Osteocyte (in vitro differentiated cells): ENCODE measurements at places on chromosomes 4 and X. TPM values are rescaled to one million over a fixed set of nuclear protein-coding genes. Genes with fewer than 3 reads are reported as not detected.

SPANXA2 gene
- total RNA-seq, result not detected in 2 replicates

TRIM60 gene
- not detected in 2 replicates for total RNA-seq

SUPT20HL1 gene
- total RNA-seq, result not detected in 2 replicates

SORCS2 gene
- total RNA-seq, result 3.0 and 6.7 TPM in 2 replicates

TRIM61 gene
- total RNA-seq, result not detected in 2 replicates

SAP30 gene
- total RNA-seq, result 21.8 and 22.8 TPM in 2 replicates

CLGN gene
- not detected in 2 replicates for total RNA-seq

CTAG2 gene
- not detected in 2 replicates for total RNA-seq

SLITRK4 gene
- 0.10 and 0.11 TPM in 2 replicates for total RNA-seq

RASGEF1B gene
- 0.64 and 0.84 TPM in 2 replicates for total RNA-seq

FGA gene
- total RNA-seq, result not detected in 2 replicates

USP17L28 gene
- total RNA-seq, result not detected in 2 replicates

AKAP4 gene
- not detected in 2 replicates for total RNA-seq

GPC3 gene
- 18.6 and 19.6 TPM in 2 replicates for total RNA-seq

DMRTC1B gene
- total RNA-seq, result not detected in 2 replicates

PPBP gene
- total RNA-seq, result not detected in 2 replicates

MAGEE1 gene
- 2.9 and 3.4 TPM in 2 replicates for total RNA-seq

SLC10A7 gene
- total RNA-seq, result 10.5 and 10.6 TPM in 2 replicates

P2RY4 gene
- 0.27 TPM in 1 of 2 replicates, not detected in the other for total RNA-seq
